ENCODE measurements at places on chromosomes 6 and 20. TPM values are rescaled to one million over a fixed set of nuclear protein-coding genes. Genes with fewer than 3 reads are reported as not detected.
A peak's percentile ranks its signal among the peaks of the same experiment; 100 is the strongest.

- no peak for DNase-seq
Observed at GRCh38 chr6:22320750-22321149, 23.9 kb upstream of the PRL start.

DNA sequence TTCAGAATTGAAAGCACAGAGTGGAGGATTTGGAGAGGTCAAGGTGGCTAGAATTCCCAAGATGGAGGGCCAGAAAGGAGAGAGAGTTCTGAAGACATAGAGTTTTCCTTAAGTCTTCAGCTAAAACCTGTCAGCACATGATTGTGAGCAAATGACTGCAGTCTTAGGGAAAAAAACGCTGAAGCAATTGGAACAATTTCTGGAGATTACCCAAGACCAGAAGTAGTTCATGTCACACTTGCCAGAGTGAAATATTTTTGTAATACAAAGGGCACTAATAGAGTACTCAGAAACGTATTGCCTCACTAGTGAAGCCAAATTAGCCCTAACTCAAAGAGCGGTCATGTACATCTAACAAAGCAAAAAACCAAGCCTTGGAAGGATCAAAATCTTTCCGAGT, 541.3 kb upstream of the MARCKS start:
- no peak for DNase-seq

DNA sequence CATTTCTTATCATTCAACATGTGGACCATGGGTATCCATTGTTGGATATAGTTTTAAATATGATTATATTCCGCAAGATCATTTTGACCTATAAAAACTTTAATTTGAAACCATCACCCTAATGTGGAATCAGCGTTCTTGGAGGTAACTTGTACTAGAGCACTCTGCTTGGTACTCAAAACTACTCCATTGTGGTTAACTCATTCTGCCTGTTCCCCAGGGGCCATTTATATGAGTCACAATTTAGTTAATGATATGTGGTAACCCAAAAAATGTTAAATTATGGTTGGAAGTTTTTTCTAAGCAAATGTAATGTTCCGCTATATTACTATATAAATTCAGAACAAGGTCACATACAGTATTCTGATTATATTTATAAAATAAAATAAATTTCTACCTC, 109.3 kb downstream of the TRDN start:
- DNase-seq = no peak

GRCh38 chr6:27601668-27602254, 128.9 kb upstream of the ZNF184 start:
- DNase-seq = peak; percentile 65

GRCh38 chr6:113447088-113447831, 409.9 kb upstream of the MARCKS start:
- no peak for DNase-seq

DNA sequence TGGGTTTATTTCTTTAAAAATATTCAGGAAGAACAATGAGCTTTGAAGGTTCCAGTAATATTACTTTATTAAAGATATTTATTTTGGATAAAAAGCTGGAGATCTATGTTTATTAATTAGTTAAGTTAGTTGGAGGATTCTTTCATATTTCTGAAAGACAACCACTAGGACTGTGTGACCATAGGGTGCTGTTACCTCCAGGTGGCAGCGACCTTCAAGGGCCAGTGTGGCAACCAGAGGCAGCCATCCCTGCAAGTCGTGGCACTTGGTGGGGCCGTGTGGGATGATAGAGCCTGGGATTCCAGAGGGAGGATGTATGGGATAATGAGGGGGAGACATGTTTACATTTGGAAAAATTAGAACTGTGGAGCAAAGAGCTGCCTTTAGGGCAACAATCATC, 95.5 kb upstream of the SCP2D1 start:
- no peak for DNase-seq

GRCh38 chr20:59042151-59042795, at the start of gene PRELID3B:
Gene PRELID3B, minus strand, starts transcription at chr20:59042786. Its CDS starts 56 bp downstream, at chr20:59042730.
- peak; percentile 57 for DNase-seq

SNAP91 gene
- 3.4 TPM for total RNA-seq

TFAP2A gene
- 0.39 TPM for total RNA-seq
